ENCODE measurements at places on chromosomes 4 and X.

DNA sequence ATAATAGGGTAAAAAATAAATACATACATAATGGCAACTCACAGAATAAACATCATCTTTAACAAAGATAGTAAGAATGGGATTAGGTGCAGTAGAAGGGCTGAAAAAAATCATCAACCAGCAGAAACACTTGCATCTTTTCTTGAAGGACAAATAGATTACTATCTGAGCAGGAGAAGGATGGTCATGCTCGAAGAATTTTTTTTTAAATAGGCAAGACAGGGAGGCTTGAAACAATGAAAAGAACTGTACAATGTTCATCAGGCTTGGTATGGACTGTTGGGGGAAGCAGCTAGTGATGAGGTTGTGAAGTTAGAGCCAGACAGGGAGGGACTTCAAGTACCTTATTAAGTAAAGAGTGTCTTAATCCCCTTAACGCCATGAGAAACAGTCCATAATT lies 167.4 kb upstream of the LDB2 start:
- DNase-seq = no peak

GRCh38 chr4:2449051-2449450 lies 19.9 kb upstream of the RNF4 start:
- DNase-seq = no peak

GRCh38 chr4:83297548-83298260 lies 13.1 kb upstream of the COQ2 start:
- no peak for DNase-seq

DNA sequence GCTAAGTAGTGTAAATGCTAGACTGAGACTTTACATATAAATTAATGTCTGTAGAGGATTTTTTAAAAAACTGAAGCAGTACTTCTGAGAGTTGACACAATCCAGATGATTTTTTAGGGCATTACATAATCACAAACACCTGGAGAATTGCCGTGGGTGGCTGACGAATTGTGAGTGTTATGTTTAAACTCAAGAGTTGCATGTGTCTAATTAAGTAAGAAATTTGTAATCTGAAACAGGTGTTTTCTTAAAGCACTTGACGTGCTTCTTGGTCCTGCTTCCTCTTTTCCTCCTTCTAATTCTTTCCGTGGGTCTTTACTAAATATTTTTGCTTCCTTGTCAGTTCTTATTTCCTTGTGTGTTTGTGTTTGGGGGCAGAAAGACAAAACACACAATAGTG lies 27.8 kb downstream of the PIR start:
- DNase-seq = peak; percentile 32

DNA sequence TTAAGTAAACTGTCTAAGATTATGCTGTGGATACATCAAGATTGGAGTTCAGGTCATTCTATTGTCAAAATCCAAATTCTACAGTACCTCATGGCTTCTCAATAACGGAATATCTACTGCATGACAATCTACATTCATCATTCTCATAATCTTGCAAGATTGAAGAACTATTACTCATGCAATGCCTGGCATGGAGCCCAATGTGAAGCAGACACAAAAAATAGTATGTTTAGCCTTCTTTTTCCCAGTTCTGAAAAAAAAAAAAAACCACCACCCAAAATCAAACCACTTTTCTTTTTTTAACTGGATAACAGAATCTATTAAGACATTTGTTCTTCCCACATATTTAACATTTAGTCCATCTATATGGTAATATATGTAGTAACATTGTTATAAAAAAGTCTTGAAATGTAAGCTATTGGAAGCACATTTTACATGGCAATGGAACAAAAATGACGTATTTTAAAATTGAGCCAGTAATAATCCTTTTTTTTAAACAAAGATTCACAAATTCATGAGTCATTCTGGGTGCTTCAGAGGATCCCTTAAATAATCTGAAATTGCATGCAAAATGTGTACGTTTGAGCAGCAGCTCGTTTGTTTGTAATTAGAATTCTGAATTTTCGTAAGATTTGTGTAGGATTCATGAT lies 232.2 kb upstream of the FMR1 start:
- no peak for DNase-seq

- no peak for DNase-seq
Measured at GRCh38 chr4:7187168-7187535, 5.2 kb upstream of the SORCS2 start.

All from GM10248 (cell line).